Cerebellar cortex (tissue), 1 donor: ENCODE measurements at places on chromosomes 7 and 10.

DNA sequence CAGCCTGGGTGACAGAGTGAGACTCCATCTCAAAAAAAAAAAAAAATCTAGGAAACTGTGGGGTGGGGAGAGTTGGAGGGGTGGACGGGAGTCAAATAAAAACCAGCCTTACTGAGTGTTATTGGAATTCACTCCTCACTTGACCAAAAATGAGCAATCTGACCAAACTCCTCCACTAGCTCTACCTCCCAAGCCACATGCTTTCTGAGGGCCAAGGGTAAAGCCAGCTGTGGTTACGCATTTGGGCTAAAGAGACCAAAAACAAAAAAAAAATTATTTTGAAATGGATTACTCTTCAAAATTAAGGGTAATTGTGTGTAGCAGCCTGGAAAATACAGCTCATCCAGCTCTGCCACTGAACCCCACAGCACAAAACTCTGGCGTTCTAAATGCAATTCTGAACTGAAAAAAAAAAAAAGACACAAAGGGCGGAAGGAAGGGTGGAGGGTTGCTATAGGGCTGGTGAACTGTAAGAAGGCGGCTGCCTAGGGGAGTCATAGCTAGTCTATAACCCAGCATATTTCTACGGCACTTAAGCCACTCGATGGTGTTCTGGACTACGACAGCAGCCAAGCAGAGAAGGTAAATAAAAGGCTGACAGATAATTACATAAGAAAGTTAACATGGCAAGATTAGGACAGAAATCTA, 7.8 kb downstream of the ELMO1 start:
- no peak for DNase-seq

GRCh38 chr7:15131661-15132060, 229.1 kb upstream of the DGKB start:
- DNase-seq, result no peak

DNA sequence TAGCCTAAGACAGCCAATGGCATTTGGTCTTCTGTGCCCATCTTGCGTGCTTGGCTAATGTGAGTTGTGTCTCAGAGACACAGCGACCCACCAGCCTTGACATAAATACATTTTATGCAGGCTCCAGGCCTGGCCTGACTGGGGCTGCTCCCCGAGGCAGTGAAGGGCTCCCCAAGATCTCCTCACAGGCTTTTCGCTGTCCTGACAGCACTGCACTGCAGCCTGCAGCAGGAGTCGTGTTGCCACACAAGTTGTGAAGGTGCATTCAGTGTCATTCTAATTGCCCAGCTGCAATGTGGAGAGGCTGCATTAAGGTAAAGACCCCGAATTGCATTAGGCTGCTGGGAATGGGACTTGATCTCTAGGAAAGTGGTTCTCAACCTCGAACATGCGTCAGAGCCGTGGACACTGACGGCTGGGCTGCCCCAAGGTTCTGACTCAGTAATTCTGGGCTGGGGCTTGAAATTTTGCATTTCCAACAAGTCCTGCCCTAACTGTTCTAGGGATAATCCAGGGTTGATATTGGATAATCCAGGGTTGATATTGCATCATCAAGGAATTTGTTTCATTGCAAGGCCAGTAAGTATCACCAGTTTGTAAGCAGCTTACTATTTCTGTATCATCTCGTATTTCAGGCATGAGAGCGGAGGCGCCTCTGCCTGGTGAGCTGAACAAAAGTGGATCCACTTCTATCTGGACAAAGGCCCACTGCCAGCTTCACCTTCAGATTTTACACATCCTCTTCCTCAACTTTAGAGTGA, 108.7 kb upstream of the INSIG1 start:
- DNase-seq, result no peak

DNA sequence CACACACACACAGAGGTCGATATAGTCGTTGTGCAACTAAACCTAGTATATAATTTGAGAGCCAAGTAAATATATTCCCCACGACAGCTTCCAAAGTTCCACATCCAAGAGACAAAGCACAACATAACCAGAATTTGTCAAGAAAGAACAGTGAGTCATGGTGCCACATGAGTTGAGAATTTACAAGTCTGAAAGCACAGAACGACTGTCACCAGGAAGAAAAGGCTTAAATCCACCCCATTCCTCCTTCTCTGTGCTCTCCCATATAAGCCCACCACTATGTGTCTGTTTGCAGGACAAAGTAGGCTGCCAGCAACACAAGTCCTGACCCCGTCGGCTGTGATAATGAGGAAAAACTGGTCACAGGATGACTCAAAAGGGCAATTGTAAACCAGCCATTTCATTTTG, 32.8 kb downstream of the GSAP start:
- DNase-seq, result no peak

DNA sequence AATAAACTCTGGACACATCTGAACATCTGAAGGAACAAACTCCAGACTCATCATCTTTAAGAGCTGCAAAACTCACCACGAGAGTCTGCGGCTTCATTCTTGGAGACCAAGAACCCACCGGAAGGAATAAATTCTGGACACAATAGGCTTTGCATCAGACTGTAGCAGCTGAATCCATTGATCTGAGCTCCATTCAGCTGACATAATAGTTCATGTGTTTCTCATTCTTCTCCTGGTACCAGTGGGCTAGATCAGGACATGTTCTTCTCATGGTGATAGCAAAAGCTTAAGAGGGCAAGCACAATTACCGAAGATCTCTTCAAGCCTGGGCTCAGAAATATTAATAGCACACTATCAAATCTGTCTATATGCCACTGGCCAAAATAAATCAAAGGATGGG, 20.5 kb upstream of the GNAI1 start:
- DNase-seq, result no peak

DNA sequence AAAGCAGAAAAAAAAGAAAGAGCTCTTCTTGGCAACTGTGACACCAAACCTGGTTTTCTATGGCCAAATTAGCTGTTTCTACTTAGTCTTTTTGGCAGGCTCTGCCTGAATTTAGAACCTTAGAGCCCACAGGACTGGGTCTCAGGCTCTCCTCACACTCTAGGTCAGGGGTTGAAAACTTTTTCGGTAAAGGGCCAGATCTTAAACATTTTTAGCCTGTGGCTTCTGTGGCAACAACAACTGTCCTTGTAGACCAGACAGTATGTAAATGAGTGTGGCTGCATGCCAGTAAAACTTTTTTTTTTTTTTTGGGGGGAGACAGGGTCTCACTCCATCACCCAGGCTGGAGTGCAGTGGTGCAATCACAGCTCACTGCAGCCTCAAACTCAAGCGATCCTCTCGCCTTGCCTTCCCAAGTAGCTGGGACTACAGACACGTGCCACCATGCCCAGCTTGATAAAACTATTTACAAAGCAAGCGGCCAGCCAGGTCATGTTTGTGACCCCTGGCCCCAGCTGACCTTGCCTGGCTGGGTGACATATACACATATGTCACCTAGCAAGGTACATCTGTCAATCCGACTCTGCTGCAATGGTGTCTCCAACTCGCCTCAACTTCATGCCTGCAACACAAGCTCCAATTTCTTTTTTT, 17.4 kb downstream of the KPNA7 start:
- no peak for DNase-seq

DNA sequence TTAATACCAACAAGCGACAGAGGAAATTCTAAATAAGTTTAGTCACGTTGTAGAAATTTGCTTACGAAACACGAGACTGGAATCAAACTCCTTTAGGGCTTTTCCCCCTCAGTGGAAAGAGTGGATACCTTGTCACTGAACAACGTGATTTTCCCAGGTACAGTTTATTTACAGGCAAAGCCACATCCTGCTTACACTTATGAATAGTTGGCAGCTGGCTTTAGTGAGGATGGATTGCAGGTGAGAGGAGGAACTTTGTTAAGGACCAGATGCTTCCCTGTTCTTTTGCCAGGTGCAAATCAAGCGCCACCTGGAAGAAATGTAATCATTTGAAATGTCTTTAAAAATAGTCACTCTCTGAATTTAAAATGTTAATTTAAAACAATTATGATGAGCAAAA, 282.4 kb downstream of the ADARB2 start:
- DNase-seq, result no peak

DNA sequence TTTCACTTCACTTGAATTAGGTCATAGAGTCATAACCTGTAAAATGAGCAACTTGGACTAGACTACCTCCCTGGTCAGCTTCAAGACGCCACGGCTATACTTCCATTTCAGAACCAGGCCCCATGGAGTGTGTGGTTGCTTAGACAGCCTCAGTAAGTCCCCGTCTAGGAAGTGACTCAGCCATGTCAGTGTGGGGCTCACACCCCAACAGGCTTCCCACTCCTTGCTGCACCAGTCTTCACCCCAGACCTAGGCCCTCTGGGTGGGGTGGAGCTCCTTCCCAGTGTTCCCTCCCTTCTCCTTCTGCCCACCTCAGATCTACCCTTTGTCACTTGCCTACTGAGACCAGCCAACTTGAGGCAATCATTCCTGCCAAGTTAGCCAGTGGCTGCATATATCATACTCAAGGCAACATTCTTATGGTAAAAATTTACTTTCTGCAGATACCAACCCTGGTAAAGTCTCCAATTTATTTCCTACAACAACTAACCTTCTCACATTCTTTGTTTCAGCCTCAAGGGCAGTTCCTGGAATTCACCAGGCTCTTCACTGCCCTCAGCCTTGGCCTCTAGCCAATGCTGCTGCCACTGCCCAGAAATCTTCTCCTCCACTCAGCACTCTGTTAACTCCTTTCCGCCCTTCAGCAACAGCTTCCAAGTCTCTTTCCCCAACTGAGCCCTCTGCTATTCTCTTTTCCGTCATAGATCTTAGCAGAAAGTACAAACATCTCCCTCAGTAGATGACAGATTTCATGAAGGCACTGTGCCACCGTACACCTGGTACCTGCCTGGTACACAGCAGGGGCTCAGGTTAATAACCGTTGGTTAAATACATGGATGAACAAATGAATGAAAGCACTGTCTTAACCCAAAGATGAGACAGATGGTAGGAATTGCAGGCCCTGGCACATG, 31.3 kb upstream of the ZNRF2 start:
- DNase-seq, result peak; percentile 85

DNA sequence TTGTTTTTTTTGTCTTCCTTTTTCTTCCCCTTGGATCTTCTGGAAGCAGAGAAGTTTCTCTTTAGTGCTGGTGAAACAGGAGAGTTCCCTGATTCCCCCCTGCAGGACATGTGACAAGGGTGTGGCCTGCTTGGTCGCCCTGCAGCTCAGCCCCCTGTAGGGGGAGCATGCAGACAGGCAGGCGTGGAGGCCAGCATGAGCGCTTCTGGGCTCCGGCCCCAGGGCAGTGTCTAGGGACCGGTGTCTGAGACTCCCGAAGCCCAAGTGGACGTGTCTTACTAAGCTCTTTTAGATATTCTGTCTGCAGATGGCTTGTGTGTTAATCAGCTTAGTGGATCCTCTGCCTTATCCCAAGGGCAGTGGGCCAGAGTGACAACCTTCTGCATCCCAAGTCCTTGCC, 26.1 kb downstream of the PRSS58 start:
- DNase-seq, result no peak

DNA sequence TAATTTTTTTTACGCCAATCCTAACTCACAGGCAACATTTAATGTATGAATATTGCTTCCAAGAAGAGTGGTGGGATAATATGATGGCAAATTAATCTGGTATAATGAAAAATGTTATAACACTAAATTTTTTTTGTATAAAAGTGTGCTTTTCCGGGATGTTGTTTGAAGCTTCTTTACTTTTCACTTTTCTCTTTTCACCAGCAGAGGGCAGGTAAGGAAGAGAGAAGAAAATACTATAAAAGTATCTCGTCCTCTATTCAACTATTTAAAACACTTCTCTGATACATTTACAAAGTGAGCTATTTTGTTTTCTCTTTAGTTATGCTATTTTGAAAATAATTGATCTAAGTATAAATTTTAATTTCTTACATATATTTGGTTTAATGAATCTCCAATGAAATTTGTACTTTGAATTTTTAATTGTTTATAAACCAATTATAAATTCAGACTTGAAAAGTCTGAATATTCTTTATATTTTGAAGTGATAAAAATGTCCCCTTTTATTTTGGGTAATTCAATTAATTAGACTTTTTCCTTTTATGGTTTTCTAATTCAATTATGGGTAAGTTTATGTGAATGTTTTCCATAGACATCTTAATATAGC, 20.7 kb upstream of the CFTR start:
- peak; percentile 21 for DNase-seq

- peak; percentile 49 for DNase-seq
Measured at GRCh38 chr10:13956826-13957225, 370.1 kb downstream of the PRPF18 start.

GRCh38 chr10:123458933-123459332, 207.2 kb upstream of the GPR26 start:
- DNase-seq, result no peak

GRCh38 chr10:17222329-17222728, 5.7 kb upstream of the VIM start:
- DNase-seq, result no peak

DNA sequence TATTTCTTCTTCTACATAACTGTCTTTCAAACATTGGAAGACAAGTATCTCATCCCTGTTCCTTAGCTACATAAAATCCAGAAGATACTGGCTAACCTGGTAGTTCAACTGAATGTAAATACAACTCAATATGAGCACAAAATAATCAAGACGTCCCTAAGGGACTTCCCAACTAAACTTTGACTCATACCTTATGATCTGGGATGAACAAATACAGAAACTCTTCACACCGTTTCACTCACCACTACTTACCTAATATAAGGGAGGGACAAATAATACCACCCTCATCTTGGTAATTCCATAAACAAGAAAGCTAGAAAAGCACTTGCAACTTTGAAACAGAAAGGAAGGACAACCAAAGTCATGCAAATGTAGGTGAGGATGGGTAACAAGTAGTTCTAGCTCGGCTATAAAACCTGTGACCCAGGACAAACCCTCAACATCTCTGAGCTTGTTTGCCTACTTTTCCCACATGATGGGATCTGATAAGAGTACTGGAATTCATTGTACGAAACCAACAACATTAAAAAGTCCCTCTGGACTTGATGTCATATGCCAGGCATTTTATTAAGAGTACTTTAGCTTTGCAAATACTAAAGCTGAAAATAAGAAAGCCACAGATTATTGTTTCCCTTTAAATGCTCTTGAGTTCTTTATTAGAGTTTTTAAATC, 121.9 kb downstream of the STRA8 start:
- no peak for DNase-seq

GRCh38 chr7:20466543-20467021, 135.9 kb downstream of the ITGB8 start:
- DNase-seq, result no peak

DNA sequence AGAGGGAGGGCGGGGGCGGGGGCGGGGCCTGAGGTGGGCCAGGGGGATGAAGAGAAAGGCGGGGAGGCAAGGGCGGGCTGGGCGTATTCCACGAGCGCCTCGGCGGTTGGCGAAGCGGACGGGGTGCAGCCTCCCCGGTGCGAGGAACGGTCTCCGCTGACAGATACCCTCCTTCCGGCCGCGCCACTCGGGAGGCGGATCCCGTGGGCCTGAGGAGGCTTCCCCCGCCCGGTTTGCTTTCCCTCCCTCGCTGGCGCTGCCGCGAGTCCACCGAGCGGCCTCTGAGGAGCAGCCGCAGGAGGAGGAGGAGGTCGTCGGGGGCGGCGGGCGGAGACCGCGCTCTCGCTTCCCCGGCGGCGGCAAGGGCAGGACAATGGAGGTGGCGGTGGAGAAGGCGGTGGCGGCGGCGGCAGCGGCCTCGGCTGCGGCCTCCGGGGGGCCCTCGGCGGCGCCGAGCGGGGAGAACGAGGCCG, at the start of gene TRIM24:
Gene TRIM24 (plus strand): TSS at position 84 of the 473 bp plus-strand sequence. CDS start 290 bp downstream, at position 374.
- no peak for DNase-seq
